T-helper 1 cell (primary cell): ENCODE measurements at places on chromosomes 16 and 17.
A peak's percentile ranks its signal among the peaks of the same experiment; 100 is the strongest.

GRCh38 chr16:20897253-20897897 is 2.8 kb downstream of the DCUN1D3 start:
- DNase-seq, result no peak

DNA sequence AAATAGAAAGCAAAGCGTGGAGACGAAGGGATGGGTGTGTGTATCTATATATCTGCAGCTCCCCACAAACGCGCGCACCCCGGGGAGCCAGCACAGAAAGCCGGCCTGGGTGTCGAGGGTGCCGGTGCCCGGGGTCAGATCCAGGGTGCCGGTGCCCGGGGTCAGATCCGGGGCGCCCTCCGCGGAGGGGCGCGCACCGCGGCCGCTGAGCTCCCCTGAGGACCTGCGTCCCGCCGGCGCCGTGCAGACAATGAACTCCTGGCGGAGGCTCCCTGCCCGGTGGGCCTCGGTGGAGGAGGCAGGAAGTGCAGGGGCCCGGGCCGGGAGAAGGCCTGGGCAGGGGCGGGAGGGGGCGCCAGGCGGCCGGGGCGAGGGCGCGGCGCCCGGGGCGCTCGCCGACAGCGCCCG is 1.1 kb downstream of the ZNF423 start:
- no peak for DNase-seq

DNA sequence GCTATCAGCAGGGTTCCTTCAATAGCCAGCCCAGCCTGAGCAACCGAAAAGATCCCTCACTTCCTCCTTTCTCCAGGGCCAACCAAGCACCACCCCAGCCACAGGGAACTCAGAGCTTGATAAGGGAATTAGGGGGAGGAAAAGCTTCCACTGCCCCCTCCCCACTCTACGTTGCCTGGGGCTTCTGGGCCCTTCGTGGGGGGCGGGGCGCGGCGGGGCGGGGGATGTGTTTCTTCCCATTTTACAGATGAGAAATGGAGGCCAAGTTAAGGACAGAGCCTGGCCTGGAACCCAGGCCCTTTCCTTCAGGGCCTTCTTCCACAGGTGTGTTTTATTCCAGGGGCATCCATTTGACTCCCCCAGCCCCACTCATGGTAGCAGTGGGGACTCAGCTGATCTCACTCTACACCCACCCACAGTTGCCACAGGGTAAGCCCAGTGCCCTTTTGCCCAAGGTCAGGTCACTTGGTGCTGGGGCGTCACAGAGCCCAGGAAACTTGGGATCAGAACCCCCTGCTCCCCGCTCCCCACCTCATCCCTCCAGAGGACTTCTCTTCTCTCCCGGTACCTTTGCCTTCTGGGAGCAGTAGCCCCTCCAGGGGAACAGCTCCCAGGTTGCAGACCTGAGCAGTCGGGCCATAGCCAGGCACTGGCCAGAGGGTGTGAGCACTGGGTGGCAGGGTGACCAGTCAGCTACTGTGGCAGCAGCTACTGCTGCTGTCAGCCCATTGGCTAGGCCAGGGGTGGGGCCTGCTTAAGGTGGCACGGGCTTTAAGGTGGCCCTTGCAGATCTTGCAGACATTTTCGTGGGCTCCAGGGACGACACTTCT is at the start of gene LDHD:
Gene LDHD, minus strand, starts transcription at position 700 of the 830 bp plus-strand sequence. Its CDS starts 60 bp downstream, at position 640.
- no peak for DNase-seq

- no peak for DNase-seq
Measured at GRCh38 chr16:79042886-79043285, 557.7 kb downstream of the MAF start.

GRCh38 chr16:1772362-1772907 is at the start of gene EME2:
Gene EME2, plus strand, starts transcription at chr16:1772810. Its CDS starts 418 bp downstream, at chr16:1773228.
- DNase-seq, result peak; percentile 49

DNA sequence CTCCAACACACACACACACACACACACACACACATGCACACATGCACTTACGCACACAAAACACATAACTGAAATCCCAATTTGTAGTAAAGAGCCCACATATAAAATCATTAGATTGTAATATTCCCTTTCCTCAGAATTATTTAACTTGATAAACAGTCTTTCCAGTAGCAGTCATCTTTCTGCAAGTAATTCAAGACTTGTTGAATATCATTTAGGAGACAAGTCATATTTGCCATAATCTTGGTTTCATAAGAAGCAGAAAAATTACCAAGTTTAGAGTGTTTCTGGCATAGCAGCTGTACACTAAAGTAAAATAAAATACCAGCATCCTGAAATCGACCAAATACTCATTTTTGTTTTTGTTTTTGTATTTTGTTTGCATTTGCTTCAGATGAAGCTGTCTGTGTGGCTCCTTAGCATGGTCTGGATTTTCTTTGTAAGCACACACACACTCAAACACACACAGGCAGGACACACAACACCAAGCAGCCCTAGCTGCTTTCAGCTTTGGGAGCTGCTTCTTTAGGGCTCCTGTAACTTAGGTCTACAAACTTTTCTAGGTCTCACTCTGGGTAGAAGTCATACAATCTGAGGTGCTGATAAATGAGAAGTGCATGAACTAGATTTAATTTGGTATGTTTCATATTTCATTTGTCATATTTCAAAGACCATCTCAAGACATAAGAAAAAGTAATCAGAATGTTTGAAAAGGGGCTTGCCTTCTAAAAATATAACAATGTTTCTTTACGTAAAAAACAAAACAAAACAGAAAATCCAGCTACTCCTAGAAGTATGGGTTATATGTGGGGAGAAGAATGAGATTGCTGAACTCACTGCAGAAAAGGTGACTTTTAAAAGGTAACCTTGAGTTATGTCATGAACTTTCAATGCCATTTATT is 3.0 kb downstream of the SALL1 start:
- DNase-seq, result no peak

GRCh38 chr16:1054660-1055556 is 17.6 kb upstream of the SSTR5 start:
- DNase-seq, result no peak

DNA sequence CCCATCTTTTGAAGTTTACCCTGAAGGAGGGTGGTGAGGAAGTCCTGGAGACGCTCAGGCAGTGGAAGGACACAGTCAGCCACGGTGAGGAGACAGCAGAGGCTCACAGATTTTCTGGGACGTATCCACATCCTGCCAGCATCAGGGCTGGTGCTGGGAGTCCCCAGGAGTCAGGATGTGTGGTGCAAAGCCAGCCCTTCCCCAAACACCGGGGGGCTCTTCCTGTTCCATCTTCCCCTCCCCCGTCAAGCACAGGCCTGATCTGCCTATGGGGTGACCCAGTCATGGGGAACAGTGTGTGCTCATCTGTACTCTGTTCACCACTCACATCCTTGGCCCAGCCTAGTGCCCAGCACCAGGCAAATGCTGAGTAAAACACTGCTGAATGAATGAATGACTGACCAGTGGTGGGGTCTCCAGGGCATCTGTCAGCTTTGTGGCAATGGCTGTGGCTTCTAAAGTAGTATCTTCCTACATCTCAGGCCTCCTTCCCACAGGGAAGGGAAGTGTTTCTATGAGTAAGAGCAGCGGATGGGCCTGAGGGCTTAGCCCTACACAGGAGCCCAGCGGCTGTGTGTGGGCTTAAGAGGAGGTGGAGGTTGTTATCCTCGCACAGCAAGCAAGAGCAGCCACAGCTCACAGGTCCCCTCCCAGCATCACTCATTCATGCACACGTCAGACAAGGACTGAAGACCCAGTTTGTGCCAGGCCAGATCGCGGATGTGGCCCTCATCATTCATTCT is 23.3 kb downstream of the NOS2 start:
- DNase-seq, result no peak

GRCh38 chr17:80552523-80552922 is 7.9 kb downstream of the RPTOR start:
- no peak for DNase-seq

GRCh38 chr17:49388692-49389513 is 25.8 kb downstream of the PHB1 start:
- no peak for DNase-seq

DNA sequence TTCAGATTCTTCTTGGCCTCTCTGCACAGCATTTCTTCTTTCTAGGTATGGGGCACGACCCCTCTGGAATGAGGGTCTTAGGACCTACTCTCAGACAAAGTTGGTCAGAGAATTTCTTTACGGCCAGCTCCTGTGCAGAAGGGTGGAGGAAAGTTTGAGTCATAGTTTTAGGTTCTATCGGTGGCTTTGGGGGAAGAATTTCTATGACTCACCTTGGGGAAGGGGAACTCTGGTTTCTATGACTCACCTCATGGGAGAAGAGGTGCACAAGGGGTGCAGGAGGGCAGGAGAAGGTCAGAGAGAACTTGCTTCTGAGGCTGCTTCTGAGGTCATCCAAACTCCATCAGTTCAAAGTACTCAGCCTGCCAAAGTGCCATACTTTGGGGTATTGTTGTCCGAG is 2.5 kb upstream of the ABCC12 start:
- DNase-seq, result peak; percentile 56

DNA sequence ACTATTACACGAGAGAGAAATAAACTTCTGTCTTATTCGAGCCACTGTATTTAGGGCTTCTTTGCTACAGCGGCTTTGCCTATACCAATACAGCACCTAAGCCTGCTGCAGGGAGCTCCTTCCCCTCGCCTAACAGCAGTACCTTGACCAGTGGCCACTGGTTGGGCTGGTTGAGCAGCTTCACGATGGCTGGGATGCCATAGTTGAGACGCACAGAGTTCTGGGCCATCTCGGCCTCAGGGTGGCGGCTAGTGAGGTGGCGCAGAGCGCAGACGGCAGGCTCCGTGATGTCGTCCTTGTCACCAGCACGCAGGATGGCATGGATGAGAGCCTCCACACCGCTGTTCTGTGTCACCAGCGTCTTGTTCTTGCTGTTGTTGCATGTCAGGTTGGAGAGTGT is 23.7 kb downstream of the JUP start:
- DNase-seq, result no peak

DNA sequence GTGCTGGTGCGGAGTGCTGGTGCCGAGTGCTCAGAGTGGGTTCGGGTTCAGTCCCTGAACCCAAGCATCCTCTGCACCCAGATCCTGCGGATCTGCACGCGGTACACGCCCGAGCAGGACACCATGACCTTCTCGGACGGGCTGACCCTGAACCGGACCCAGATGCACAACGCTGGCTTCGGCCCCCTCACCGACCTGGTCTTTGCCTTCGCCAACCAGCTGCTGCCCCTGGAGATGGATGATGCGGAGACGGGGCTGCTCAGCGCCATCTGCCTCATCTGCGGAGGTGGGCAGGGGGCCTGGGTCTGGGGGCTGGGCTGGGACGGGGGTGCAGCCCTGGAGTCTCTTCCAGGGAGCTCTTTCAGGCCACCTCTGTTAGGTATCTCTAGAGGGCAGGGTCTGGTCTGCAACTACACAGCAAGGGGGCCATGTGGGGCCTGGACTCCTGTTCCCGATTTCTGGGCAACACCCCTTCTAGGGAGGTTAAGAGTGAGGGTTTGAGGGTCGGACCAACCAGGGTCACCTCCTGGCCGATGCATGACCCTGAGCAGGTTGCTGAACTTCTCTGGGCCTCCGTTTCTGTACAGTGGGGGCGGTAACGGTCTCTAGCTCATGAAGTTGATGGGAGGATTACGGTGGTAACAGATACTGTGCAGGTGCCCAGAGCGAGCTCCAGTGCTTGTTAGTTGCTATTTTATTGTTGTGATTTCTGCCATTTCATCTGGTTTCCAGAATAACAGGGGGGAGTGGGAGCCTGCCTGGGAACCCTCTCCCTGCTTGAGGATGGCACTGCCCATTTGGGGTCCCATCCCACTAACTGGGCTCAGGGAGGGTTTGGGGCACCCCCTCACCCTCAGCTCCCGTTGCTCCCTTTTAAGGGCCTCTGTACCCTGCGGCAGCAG is 10.1 kb downstream of the GJD3 start:
- no peak for DNase-seq

DNA sequence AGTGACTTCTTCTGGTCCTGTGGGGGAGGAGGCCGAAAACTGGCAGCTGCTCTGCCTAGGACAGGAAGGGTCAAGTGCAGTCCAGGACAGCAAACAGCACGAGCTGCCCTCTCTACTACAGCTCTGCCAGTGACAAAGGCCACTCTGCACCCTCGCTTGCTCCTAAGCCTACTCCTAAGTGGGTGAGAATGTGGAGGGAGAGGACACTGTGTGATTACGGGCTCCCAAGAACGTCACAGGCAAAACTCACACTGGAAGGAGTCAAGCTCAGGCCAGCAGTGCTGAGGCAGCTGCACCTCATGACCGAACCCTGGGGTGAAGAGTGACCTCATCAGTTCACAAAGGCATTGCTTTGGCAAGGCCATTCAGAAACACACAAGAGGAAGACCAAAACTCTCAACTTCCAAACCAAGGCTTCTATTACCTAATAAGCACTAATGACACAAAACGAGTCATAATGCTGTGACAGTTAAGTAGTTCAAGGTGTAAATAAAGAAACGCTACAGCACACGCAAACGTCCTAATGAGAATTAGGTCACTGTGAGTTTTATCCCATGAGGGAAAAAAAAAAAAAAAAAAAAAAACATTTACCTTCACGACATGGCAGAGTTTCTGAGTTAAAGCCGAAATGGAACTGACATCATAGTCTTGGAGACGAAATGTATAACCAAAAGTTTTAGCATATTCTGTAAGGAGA is 35.1 kb downstream of the MARF1 start:
- DNase-seq, result no peak

DNA sequence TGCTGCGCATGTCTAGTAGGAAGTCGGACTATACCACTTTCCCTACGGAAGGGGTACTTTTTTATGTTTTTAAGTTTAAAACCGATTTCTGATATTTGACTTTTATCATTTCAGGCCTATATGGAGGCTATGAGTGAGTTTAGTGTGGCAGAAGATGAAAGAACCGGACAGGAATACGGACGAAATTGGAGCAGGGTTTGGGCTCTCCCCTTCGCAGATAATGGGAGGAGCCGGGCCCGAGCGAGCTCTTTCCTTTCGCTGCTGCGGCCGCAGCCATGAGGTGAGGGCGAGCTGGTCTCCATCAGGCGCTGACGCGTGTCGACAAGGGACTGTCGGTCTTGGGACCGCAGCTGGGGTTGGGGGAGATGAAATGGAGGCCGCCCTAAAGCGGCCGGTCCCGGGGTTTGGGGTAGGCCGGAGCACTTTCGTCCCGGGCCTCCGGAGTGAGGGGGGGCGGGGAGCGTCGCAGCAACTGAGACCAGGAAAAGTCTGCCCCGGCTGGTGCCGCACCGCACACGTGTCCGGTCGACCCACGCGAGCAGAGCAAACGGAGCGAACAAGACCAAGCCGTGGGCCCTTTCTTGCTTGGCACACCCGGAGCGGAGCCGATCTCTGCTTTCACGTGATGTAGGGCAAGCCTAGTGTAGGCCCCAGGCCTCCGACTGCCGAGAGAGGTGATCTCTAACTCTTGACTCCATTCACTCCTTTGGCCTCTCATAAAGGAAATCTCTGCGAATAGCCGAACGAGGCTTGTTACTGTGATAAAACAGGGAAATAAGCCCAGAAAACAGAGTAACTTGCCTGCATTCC is at the start of gene RPL19:
Gene RPL19, plus strand, starts transcription at position 214 of the 810 bp plus-strand sequence. Its CDS starts 62 bp downstream, at position 276.
- peak; percentile 74 for DNase-seq

- no peak for DNase-seq
Measured at GRCh38 chr17:4026255-4026654, 62.0 kb upstream of the ATP2A3 start.

DNA sequence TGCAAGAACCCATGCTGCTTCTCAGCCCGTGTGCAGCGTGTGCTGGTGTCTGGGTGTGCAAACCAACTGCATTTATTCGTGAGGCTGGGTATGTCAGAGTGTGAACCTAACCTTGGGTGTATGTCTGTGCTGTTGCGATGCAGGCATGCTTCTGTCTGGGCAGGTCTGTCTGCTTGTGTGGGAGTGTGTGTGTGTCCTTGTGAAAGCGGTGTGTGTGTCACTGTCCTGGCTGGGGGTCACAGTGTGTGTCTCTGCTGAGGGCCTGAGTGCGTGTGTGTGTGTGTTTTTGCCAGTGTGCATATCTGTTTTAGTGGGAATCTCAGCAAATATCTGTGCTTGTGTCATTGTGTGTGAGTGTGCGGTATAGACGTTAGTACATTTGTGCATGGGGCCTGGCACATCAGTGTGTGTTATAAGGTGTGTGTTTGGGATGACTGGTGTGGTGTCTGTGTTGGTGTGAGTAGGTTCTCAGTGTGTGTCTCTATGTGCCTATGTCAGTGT is 121.8 kb downstream of the CYLD start:
- DNase-seq, result no peak
